Mesenteric fat pad (tissue), 1 donor: ENCODE measurements at places on chromosomes 12 and 14. TPM values are rescaled to one million over a fixed set of nuclear protein-coding genes. Genes with fewer than 3 reads are reported as not detected.

TAS2R9 gene
- not detected for total RNA-seq

RFLNA gene
- total RNA-seq = not detected

KRT78 gene
- not detected for total RNA-seq

GRCh38 chr12:17197971-17198370, 592.0 kb upstream of the LMO3 start:
- no peak for DNase-seq

DNA sequence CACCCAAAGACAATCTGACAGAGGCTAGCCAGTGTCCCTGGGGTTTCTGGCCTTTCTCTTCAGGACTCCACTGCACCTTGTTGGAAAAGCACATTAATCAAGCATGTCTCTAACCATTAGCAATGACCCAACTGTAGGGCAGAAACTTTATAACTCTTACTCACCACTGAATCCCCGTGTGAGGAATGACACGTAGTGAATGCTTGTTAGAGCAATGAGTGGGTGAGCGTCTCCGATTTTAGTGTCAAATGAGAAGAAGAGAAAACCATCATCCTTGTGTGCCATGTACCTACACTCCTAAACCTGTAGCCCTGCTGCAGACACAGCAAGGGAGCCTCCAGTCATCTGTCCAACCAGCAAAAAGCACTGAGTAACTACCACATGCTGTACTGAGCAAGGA, 56.5 kb upstream of the GPR68 start:
- DNase-seq = no peak

GRCh38 chr14:63401646-63402045, 82.9 kb upstream of the GPHB5 start:
- no peak for DNase-seq

GRCh38 chr14:105034315-105035039, 13.6 kb upstream of the CDCA4 start:
- no peak for DNase-seq
